Heart left ventricle (tissue), 16 donors: ENCODE measurements at places on chromosomes 2 and 18.

- no peak for DNase-seq
Measured at GRCh38 chr2:232571026-232571474, 20.6 kb downstream of the EIF4E2 start.

- DNase-seq, result no peak
Measured at GRCh38 chr2:240301256-240301795, 134.1 kb upstream of the GPC1 start.

GRCh38 chr2:54599914-54600313 lies 123.5 kb upstream of the EML6 start:
- peak; percentile 78 for DNase-seq

DNA sequence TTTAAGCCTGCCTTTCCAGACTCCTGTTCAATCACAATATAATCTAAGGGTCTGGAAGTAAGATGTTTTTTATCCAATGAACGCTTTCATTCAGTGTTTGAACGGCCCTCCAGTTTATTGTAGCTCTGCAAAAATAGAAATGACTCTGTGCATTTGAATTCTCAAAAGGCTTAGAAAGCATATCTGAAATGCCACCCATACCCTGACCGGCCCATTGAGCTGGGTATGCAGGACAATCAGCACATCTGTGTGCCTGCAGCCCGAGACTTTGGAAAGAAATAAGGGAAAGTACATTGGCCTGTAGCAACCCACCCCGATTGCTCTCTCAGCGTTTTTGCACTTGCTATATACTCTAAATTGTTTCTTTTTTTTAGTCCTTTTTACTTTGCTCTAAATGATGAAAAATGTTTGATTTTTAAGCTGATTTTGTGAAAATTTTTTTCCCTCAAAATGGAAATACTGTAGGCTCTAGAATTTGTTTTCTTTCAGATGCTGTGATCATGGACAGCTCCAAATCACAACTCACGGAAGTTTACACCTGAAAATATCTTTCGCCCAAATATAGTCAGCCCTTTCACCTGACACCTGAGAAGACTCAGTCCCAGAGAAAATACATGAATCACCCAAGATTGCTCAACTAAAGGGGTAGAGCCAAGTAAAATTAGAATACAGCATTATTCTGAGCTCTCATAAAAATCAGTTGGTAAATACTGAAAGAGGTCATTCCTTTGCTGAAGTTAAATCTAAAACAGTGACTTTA lies 194.5 kb upstream of the SIX3 start:
- DNase-seq, result no peak

- DNase-seq, result no peak
Measured at GRCh38 chr18:52903857-52904256, 563.9 kb downstream of the DCC start.

- peak; percentile 30 for DNase-seq
Measured at GRCh38 chr2:217824223-217824622, 178.6 kb downstream of the TNS1 start.

GRCh38 chr18:79812052-79812451 lies 14.3 kb downstream of the KCNG2 start:
- DNase-seq, result no peak

GRCh38 chr2:27809761-27810241 lies 38.3 kb downstream of the MRPL33 start:
- DNase-seq, result no peak
